ENCODE measurements at places on chromosomes 7 and 10.

- DNase-seq: no peak
Measured at GRCh38 chr10:110091830-110092229, 84.0 kb downstream of the ADD3 start.

DNA sequence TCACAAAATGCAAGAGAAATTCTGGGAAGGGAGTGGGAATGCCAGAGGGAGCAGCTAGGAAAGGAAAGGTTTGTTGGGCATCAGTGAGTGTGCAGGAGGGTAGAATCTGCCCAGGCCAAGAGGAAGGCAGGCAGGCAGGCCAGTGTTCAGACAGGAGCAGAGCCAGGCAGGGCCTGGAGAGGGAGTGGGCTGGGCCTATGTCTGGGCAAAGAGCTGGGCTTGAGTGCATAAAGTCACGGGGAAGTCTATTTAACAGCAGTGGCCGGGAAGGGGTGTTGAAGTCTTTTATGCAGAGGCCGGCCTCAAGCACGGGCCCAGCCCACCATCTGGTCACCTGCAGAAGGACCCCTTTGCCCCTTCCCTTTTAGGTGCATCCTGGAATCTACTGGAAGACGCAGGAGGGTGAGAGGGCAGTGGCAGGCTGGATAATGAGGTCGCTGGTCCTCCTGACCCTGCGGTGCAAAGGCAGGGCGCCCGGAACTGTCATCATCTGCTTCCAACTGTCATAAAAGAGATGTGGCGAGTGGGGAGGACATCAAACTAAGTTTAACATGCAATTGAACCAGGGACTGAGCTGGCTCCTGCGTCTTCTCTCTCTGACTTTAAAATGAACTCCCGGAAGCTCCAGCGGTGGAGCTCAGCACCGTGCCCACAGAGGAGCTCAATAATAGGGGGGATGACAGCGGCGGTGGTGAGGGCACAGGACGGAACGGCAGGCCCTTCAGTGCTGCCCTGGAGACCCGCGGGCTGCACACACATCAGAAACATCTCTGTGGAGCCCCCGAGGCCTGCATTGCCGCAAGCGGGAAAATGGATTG lies 29.5 kb downstream of the CARD11 start:
- no peak for DNase-seq

GRCh38 chr7:99579956-99580777 lies 17.9 kb upstream of the TMEM225B start:
- DNase-seq: peak; percentile 87

DNA sequence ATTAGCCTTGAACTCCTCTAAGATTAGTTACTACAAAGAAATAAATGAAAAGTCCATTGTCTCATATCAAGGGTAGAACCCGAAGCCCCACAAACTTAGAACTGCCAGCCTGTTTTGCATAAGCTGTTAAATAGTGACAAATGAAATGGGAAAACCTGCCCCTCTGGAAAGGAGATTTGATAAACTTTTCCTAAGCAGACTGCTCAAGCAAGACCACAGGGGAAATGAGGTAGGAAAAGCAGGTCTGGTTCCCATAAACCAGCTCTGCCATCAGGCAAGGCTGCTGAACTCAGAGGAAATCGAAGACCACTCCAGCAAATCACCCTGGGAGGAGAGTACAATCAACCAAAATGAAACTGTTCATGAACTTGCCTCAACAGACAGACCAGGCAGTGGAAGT lies 181.5 kb upstream of the AOAH start:
- DNase-seq: no peak

- no peak for DNase-seq
Measured at GRCh38 chr10:21895932-21896331, 107.6 kb downstream of the DNAJC1 start.

DNA sequence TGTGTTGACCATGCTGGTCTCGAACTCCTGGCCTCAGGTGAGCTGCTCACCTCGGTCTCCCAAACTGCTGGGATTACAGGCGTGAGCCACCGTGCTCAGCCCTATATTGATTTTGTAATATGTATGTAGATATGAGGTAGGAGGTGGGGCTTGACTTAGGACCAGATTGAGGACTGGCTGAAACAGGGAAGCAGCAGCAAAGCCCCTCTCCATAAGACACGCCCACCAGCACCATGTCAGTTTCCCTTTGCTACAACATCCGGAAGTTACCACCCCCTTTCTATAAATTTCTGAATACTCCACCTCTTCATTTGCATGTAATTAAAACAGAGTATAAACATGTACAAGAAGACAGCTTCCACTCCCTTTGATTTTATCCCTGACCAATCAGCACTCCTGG lies 47.9 kb upstream of the MYL10 start:
- no peak for DNase-seq

DNA sequence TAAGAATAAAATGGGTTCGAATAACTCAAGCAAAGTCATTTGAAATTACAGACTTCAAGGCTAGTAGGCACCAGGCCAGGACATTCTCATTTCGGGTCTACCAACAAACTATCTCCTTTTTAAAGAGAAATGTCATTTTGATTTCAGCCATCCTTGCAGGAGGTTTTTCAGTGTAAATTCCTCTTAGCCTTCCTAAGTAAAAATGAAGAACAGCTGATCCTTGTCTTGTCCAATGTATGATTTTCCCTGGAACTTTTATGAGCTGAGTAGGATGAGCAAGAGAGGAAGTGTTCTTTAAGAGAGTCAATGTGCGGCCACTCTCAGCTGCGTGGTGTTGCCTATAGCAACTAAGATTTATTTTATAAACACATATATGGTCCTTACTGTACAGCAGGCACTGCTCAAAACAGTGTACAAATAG lies 110.1 kb downstream of the PLCE1 start:
- no peak for DNase-seq

- no peak for DNase-seq
Measured at GRCh38 chr7:130493275-130493873, 1.5 kb downstream of the MEST start.

DNA sequence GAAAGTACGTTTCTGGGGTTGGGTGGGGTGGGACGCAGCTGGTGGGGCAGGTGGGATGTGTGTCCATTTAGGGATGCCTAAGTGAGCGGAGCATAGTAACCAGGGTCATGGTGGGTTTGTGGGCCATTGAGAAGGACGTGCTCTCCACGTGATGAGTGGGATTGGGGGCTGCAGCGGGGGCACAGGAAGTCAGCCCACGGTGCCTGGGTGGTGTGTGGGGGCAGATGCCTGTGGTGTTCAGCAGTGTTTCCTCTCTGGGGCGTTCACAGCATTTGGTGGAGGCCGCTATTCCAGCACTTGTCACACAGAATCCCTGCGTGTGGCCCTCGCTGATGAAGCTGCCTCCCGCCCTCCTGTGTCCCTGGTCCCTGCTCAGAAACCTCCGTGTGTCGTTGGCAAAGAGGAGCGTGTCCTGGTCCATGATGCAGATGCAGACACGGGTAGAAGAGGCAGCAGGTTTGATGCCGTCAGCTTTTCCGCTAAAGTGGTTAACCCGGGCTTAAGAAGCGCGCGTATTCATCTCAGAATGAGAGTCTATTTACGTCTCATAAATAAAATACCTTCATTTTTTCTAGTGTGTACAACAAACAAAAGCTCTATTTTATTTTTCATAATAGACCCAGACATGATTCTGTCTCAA lies 274.2 kb downstream of the ADARB2 start:
- DNase-seq: no peak

- no peak for DNase-seq
Measured at GRCh38 chr7:151756076-151756731, 120.7 kb downstream of the PRKAG2 start.

Data from glutamatergic neuron (in vitro differentiated cells).